Karpas-422 (cell line): ENCODE measurements at places on chromosomes 12 and 14. TPM values are rescaled to one million over a fixed set of nuclear protein-coding genes. Genes with fewer than 3 reads are reported as not detected.

The CD163 gene
- total RNA-seq: not detected in 2 replicates

DNA sequence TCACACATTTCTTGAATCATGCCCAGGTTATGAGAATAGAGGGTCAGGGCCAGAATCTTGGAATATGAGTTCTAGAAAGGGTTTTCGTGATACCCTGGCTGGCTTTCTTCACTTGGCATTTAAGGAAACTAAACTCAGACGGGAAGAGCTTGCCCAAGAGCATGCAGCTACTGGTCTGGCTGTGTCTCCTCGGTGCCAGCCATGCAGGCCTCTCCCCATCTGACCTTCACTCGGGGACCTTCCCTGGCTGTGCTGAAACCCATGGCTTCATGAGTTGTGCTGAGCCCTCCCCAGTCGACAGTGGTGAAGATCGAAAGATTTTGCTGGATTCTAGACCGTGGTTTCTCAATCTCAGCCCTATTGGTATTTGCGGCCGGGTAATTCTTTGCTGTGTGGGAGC is 38.0 kb downstream of the FOXN3 start:
- no peak overlapping the region for H3K27ac ChIP-seq
- H3K4me3 ChIP-seq: no peak overlapping the region
- DNase-seq: no peak
- H3K36me3 ChIP-seq: no peaks in the 10 kb centered on the region
- peaks cover 15% of the 10 kb centered on the region for H3K4me1 ChIP-seq
- H3K27me3 ChIP-seq: no peaks in the 10 kb centered on the region

DNA sequence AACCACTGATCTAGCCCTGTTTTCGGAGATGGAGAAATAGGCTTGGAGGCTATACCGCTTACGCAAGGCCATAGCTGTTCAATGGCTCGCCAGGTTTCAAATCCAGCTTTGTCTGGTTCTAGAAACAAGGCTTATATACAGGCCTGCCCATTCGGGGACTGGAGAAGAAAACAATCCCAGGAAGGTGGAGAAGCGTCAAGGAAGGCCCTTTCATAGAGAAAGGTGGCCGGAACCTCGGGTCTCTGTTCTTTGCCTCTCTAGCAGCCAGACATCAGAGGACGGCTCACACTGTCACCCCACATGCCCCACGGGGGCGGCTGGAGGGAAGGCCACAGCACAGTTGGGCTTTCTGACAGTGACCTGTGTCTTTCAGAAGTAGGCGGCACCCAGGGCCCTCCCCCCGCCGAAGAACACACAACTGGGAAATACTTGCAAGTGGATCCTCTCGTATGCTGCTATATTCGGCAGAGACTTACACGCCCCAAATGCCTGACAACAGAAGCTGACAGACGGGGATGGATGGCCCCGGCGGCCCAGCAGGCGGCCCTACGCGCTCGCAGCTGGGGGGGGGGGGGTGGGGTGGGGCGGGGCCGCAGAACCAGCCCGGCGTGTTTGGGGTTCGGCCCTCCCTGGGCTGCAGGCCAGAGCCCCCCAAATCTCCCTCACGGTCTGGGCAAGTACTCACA is 4.5 kb upstream of the SETD1B start:
- no peaks in the 10 kb centered on the region for H3K27me3 ChIP-seq
- DNase-seq: peak; percentile 78
- H3K4me1 ChIP-seq: peaks cover 56% of the 10 kb centered on the region
- H3K36me3 ChIP-seq: no peaks in the 10 kb centered on the region
- peak overlapping the region; percentile 69; the same call in 1 of the 2 replicates for H3K4me3 ChIP-seq

The MFAP5 gene
- not detected in 2 replicates for total RNA-seq

DNA sequence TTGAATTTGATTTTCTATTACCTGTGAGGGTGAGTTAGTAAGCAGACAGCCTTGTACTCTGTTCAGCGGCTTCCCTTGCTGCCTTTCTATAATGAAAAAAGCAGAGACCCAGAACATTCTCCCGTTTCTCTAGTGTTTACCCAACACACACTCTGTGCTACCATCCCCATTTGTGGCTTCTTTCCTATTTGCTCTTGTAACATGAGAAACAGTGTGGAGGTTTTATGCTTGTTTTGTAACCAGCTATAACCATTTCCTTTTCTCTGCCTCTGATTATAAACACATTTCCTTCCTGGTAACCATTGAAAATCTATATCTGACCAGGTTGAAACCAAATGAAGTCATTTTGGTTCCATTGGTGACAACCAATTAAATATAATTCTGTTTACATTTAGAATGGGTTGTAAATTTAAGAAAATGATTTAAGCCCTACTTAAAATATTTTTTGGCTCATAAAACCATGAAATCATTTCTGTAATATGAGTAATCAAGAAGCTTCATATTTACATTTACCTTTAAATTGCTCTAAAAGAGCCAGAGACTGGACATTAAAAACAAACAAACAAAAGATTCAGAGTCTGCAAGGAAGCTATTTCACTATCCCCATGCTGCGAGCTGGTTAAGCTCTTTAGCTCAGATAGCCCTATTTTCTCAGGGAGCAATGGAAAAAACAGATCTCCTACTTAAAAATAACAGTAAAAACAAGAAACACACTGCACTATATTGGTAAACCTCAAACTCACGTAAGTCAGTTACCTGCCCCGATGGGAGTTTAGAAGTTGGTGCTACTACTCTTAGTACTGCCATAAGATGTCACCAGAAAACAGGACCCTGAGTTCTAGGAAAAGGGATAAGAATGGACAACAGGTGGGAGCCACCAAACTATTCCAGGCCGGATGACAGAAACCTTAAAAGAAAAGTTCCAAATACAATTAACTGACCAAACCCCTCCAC is 206.5 kb upstream of the EEA1 start:
- no peak for DNase-seq
- H3K36me3 ChIP-seq: no peaks in the 10 kb centered on the region
- no peak overlapping the region for H3K4me3 ChIP-seq
- H3K4me1 ChIP-seq: no peaks in the 10 kb centered on the region
- no peaks in the 10 kb centered on the region for H3K27me3 ChIP-seq
- H3K27ac ChIP-seq: no peak overlapping the region

The SRGAP1 gene
- 0.14 TPM in 1 of 2 replicates, not detected in the other for total RNA-seq

GRCh38 chr14:104665657-104666522 is 23.5 kb upstream of the INF2 start:
- no peaks in the 10 kb centered on the region; the same call in 1 of the 2 replicates for H3K27me3 ChIP-seq
- peaks cover 12% of the 10 kb centered on the region for H3K4me1 ChIP-seq
- H3K27ac ChIP-seq: no peak overlapping the region
- no peaks in the 10 kb centered on the region; the same call in 1 of the 2 replicates for H3K36me3 ChIP-seq
